ENCODE measurements at places on chromosomes 3 and 15.

GRCh38 chr15:82832601-82833361 lies 23.4 kb downstream of the WHAMM start:
- DNase-seq = peak; percentile 81

DNA sequence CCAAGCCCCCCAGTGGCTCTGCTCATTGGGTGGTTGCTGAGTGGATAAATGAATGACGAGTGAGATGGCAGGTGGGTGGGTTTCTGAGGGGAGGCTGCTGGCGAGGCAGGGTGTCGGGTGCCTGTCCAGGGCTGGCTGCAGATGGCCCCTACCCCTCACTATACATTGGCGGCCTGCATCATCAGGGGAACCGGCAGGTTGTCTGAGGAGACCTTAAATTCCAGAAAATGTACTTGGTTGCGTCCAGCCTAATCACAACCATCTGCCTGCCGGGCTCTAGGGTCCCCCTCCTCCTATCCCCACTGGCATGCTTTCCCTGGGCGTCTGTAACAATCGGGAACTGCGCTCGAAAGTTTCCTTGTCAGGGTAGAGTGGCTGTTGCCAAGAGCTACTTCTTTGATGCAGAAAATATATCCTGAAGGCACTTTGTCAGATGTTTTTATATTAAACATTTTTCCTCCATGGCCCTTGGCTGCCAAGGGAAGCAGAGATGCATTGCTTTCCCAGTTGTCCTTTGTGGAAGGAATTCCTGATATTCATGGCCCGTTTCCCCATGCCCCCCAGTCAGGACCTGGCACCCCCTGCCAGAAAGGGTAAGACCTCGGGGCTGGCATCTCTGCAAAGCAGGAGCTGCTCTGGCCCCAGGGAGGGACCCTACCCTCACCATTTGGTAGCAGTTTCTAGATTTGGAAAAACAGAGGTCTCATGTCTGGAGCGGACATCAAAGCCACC lies 22.9 kb downstream of the SMAD6 start:
- DNase-seq = no peak

DNA sequence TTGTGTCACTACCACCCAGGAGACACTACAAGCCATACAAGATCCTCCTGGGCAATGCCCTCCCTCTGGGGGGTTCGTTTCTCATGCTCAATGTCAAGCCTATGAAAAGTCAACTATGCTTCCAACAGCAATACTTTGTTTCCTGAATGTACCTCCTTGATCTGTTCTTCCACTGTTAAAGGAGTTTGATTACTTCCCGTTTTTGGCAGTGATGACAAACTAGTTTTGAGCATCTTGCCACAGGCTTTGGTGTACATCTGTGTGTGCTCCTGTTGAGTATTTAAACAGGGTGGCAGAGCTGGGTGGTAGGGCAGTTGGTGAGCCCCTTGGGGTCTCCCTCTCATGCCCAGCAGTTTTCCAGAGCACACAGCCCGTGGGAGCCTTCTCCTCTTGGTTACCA lies 81.4 kb downstream of the IL12A start:
- DNase-seq = no peak

GRCh38 chr3:56704706-56705105 lies 21.6 kb upstream of the TASOR start:
- no peak for DNase-seq

DNA sequence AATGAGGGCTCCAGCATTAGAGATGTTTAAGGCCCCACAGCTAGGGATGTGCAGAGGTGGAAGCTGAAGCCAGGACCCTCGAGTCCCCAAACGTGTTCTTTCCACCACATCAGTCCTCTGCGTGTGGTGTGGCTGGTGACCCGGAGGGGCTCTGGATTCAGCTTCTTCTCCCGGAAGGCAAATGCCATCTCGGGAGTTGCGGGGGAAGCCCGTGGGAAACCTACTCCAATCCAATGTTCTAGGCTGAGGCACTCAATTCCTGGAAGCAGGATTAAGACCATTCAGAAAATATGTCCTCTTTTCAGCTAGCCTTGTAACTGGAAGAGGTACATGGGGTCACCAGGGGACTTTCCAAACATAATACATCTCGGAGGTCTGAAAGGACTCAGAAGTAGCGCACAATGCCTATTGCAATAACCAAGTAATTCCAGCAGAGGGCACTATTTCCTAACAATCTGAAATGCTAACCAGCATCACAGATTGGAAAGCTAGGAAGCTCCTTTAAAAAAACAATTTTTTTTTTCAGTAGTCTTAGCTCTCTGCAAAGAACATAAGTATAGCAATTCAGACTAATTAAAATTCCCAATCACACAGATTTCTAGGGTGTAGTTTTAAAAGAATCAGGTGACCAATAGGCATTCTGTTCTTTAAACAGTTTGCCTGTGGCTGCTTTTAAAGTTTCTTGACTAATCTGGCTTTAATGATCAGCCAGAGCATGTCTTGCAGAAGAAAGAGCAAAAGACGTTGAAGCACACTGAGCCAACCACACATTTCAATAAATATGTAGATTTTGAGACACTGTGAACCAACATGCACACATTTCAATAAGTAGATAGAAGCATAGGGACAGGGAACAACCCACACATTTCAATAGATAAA lies 36.1 kb downstream of the BNC1 start:
- no peak for DNase-seq

DNA sequence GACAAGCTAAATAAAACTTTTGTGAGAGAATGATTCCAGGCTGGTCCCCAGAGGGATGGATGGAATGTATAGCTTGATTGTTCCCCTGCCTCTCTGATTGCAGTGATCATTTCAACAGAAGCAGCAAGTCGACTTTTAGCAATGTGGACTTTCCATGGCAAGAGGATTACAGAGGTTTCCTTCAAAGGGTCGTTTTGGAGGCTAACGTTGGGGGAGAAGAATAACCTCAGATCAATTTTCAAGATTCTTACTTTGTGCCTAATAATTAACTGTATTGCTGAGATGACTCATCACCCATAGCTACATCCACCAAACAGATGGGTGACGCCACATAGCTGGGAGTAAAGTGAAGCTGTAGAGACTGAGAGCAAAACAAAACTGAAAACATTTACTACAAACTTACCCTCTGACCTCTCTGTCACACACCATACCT lies 79.9 kb downstream of the GTPBP8 start:
- peak; percentile 97 for DNase-seq

Data from COLO829 (cell line).